ENCODE measurements at places on chromosomes 1 and 21.

GRCh38 chr1:162912061-162912667, 51.2 kb upstream of the CCDC190 start:
- DNase-seq, result no peak

- no peak for DNase-seq
Observed at GRCh38 chr1:236518322-236518721, 5.5 kb upstream of the LGALS8 start.

DNA sequence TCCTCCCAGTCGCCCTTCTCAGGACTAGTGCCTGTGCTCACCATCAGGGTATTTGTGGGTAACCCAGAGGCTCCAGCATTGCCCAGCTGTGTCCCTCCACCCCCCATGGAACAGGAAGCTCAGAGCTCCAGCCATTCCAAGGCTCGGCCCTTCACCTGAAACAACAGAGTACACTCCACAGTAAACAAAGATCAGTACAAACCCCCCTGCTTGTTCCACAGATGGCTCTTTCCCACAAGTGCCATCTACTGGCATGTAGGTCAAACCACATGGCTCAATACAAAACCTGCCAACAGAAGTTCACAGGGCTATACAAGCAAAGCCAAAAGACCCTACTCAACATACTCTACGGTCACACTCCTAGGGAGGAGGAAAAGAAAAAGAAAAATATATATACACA, 258.7 kb downstream of the AGBL4 start:
- no peak for DNase-seq

DNA sequence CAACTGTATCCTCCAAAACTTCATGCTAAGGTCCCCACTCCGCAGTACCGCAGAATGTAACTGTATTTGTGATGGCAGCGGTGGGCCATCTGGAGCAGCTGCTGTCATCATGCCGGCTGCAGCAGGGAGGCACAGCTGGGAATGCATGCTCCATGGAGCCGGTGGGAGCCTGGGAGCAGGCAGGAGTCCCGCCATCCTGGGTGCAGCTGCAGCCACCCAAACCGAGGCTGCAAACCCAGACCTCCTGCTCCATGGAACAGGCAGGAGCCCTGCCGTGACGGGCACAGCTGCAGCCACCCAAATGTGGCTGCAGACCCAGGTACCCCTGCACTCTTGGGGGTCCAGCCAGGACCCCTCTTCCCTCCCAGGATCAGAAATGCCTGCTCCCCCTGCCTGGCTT, 80.3 kb downstream of the SCMH1 start:
- DNase-seq, result no peak

DNA sequence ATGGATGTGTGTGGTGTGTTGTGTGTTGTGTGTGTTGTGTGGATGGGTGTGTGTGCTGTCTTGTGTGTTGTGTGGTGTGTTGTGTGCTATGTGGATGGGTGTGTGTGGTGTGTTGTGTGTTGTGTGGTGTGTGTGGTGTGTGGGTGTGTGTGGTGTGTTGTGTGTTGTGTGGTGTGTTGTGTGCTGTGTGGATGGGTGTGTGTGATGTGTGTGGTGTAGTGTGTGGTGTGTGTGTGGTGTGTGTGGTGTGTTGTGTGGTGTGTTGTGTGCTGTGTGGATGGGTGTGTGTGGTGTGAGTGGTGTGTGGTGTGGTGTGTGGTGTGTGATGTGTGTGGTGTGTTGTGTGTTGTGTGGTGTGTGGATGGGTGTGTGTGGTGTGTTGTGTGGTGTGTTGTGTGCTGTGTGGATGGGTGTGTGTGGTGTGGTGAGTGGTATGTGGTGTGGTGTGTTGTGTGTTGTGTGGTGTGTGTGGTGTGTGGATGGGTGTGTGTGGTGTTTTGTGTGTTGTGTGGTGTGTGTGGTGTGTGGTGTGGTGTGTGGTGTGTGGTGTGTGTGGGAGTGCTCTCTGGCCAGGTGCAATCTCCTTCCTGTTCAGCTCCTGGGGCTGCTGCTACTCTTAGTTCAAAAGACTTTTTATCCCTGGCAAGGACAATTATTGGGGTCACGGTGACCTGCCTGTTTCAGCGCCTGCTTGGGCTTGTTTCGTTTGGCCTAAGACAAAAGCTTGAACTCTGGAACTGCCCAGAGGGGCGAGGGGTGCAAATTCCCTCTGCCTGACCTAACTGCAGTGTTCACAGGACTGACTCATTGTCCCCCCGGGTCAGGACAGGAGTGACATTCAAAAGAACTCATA, 101.1 kb downstream of the UBIAD1 start:
- no peak for DNase-seq

DNA sequence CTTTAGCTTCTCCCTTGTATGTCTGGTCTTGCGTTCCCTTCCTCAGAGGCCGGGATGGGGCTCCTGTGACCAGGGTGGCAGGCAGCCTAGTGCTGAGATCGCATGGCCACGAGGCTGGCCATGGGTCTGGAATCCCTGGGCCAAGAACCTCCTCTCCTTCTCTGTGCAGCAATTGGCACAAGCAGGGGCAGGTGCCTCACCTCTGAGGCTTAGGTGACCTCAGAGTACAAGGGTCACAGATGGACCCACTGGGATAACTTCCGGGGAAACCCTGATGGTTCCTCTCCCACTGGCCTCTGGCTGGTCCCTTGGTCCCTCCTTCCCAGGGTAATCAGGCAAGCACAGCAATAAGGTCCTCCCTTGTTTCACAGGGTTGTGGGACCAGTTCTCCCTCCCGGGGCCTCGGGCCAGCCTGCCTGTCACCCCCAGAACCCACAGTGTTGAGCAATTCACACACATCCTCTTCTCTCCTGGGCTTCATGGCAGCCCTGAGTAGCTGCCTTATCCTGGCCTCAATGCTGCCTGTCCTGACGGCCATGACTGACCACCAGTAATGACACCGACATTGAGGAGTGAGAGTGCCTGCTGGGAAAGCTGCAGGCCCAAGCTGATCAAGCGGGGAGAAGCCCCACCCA, 38.6 kb downstream of the BMP8A start:
- no peak for DNase-seq
